Sciatic nerve (tissue), 2 donors: ENCODE measurements at places on chromosomes 3 and 15. TPM values are rescaled to one million over a fixed set of nuclear protein-coding genes. Genes with fewer than 3 reads are reported as not detected.

Gene KNG1
- not detected for total RNA-seq

Gene IDH2
- 18.5 TPM for total RNA-seq

Gene PAQR5
- total RNA-seq = 6.5 TPM

GRCh38 chr15:75468913-75469598 is 17.6 kb upstream of the SIN3A start:
- DNase-seq = no peak

DNA sequence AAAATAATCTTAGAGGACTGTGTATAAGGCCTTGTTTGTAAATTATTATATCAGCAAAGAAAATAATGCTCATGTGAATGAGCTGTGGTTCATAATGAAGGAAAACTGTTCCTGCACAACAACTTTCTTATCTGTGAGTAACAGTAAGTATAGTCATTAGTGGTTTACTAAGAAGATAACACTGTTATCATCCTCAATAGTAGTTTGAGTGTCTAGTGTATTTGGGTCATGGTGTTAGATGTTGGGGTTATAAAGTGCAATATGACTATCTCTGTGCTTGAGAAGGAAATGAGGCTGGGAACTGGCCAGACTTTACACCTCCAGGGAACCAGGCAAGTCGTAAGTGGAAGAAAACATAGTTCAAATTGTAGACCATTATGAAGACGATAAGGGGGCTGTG is 15.6 kb downstream of the VPS8 start:
- DNase-seq = no peak

GRCh38 chr3:132926098-132926497 is 112.1 kb upstream of the TMEM108 start:
- no peak for DNase-seq

DNA sequence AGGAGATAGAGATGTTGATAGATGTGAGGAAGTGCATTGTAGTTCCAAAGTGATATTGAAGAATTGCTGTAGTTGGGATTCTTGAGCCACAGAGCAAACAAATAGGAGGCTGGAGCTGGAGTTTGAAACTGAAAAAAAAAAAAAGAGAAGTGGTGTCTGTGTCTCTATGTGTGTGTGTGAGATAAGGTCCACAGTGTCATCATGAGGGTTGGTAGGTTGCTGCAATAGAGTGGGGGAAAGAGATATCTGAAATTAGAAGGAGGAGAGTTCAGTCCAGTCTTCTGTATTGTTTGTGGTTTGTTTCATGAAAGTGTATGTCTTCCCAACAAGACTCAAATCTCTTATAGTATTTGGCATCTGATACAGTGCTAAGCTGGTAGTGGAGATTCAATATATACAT is 37.3 kb upstream of the CACNA1D start:
- DNase-seq = no peak
